Breast epithelium (tissue), 4 donors: ENCODE measurements at places on chromosomes 6 and 20. TPM values are rescaled to one million over a fixed set of nuclear protein-coding genes. Genes with fewer than 3 reads are reported as not detected.

PRRT1 gene
- 2.8 TPM for total RNA-seq

CNKSR3 gene
- total RNA-seq: 8.6 TPM

APCDD1L gene
- total RNA-seq: 2.0 TPM

MUCL3 gene
- not detected for total RNA-seq

ARFRP1 gene
- 41.0 TPM for total RNA-seq

FOXF2 gene
- 4.9 TPM for total RNA-seq

RAET1L gene
- not detected for total RNA-seq

BMP6 gene
- 11.1 TPM for total RNA-seq

SLC44A4 gene
- 35.4 TPM for total RNA-seq
